Activated CD4-positive, alpha-beta T cell treated with anti-CD3 and anti-CD28 coated beads for 36 hours (primary cell): ENCODE measurements at places on chromosomes 2 and 18.
A peak's percentile ranks its signal among the peaks of the same experiment; 100 is the strongest.

GRCh38 chr18:48592540-48593171, 53.8 kb downstream of the CTIF start:
- H3K4me3 ChIP-seq = no peak overlapping the region
- H3K27me3 ChIP-seq = no peaks in the 10 kb centered on the region
- DNase-seq = no peak

DNA sequence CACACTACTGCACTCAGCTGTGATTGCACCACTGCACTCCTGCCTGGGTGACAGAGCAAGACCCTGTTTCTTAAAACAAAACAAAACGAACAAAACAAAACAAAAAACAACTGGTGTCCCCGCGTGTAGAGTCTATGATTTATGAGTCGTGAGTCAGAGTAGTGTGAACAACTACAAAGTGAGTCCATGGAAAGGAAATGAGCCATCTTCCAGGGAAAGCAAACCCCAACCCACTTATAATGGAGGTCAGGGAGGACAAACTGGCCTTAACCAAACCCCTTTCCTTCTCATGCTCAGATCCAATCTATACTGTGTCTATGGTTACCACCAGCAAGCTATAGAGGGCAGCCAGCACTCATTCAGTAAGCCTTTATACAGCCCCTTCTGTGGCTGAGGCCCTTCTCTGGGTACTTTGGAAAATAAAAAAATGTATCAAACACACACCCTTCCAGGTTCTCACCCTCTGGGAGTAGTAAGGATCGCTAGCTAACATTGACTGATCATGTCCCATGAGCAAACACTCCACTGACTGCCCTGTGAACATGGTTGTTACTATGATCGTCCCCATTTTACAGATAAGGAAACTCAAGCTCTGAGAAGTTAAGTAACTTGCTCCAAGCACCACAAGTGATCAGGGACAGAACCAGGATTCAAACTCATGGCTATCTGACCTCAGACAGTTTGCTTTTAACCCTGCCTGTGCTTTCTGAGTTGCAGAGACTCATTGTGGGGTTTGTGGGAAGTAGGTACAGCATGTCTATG, 24.7 kb upstream of the COLEC12 start:
- no peak overlapping the region for H3K4me3 ChIP-seq
- no peaks in the 10 kb centered on the region for H3K4me1 ChIP-seq
- no peak overlapping the region for H3K27ac ChIP-seq
- no peak for DNase-seq

DNA sequence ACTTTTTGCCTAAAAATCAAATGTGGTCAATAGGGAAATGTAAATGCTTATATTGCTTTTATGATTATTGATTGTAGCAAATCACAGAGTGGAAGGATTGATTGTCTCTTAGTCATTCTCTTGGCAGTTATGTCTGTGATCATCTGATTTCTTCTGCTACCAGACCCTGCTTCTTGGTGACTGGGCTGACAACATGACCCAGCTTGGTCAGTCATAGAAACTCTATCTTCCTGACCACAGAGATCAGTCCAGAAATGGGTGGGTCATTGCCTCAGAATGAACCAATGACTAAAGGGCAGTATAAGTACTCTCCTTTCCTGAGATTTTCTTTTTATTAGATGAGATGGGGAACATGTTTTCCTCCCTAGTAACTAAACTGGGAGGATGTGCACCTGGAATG, 87.6 kb downstream of the MAIP1 start:
- no peak for DNase-seq
- no peak overlapping the region for H3K4me3 ChIP-seq
- no peak overlapping the region for H3K27ac ChIP-seq
- H3K27me3 ChIP-seq = peaks cover 14% of the 10 kb centered on the region

GRCh38 chr2:74690571-74690970, 36.5 kb downstream of the SEMA4F start:
- H3K36me3 ChIP-seq = no peaks in the 10 kb centered on the region
- H3K4me3 ChIP-seq = no peak overlapping the region
- H3K27me3 ChIP-seq = no peaks in the 10 kb centered on the region
- peak; percentile 27 for DNase-seq
- no peaks in the 10 kb centered on the region for H3K4me1 ChIP-seq

DNA sequence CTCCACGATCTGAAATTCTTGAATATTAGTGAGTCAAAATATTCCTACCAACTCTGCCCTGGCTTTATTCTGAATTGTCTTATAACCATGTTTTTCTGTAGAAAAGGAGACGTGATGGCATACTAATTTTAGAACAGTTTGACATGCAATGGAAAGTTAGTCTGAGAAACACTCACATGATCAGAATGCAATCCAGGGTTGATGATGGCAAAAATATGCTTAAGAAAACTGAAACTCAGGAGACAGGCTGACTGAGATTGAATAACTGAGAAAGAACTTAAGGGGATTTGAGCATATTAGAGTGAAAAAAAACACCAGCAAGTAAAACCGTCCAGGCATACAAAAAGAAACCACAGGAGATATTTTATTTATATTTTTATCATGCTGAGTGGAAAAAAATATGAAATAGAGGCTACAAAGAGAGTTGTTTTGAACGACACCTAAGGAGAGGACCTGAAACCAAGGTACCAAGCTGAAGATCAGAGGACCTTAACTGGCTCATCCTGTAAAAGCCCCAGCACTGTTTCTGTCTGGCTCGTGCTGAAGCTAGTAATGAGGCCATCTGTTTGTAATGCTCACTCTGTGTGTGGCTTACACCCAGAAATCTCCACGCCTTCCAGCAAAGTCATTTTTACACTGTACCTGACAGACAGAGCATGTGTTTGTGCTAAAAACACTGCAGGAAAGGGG, 437.2 kb upstream of the PKDCC start:
- H3K36me3 ChIP-seq = no peaks in the 10 kb centered on the region
- H3K27me3 ChIP-seq = peaks cover 9% of the 10 kb centered on the region
- no peaks in the 10 kb centered on the region for H3K4me1 ChIP-seq
- no peak overlapping the region for H3K4me3 ChIP-seq

GRCh38 chr2:169797601-169798000, 1.1 kb upstream of the SSB start:
- peaks cover 19% of the 10 kb centered on the region for H3K4me1 ChIP-seq
- no peak overlapping the region for H3K4me3 ChIP-seq
- H3K27ac ChIP-seq = no peak overlapping the region

DNA sequence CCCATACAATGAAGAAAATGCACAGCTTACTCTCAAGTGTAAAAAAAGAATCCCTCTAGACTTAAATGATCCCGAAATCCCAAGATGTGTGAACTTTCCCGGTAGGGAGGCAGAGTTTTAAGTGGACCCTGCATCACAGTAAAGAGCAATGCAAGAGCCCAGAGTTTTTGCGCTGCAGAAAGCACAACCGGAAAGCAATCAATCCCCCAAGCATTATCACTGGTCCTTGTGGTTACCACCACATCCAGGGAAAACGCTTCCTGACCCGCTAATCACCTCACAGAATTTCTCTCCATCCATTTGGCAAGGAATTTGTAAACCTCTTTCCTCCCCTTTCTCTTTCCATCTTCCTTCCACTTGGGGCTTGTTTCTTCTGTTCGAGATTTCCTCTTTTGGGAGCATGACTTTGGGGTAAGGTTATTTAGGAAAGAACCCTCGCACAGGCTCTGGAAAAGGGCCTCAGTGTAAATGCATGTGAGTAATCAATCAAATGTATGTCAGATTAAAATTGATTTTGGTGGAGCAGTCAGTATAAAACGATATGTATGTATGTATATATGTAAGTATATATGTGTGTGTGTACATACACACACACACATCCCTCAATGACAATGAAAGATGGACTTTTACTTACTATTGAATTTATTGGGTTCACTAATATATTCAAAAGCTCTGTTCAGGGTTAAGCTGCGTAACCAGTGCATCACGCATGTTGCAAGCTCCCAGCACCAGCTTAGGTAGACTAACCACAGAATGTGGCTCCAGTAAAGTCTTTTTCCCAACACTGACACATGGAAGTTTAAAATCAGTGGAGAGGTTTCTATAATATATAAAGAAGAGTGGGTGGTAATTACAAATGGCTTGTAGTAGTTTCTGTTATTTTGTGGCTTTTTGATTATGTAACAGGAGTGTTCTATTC, 1.6 kb downstream of the PLCL1 start:
- no peaks in the 10 kb centered on the region for H3K36me3 ChIP-seq
- peaks cover 2% of the 10 kb centered on the region for H3K27me3 ChIP-seq
- H3K27ac ChIP-seq = peak overlapping the region; percentile 73
- no peak for DNase-seq

- H3K4me1 ChIP-seq = peaks cover 17% of the 10 kb centered on the region
- H3K36me3 ChIP-seq = peaks cover 1% of the 10 kb centered on the region
- H3K27ac ChIP-seq = peak overlapping the region; percentile 77
- no peak for DNase-seq
- H3K27me3 ChIP-seq = no peaks in the 10 kb centered on the region
These were observed 52.0 kb downstream of the SLC4A5 start for GRCh38 chr2:74291218-74291544.

GRCh38 chr2:42844366-42844765, 52.0 kb upstream of the HAAO start:
- no peak overlapping the region for H3K4me3 ChIP-seq
- no peaks in the 10 kb centered on the region for H3K4me1 ChIP-seq
- no peak for DNase-seq

DNA sequence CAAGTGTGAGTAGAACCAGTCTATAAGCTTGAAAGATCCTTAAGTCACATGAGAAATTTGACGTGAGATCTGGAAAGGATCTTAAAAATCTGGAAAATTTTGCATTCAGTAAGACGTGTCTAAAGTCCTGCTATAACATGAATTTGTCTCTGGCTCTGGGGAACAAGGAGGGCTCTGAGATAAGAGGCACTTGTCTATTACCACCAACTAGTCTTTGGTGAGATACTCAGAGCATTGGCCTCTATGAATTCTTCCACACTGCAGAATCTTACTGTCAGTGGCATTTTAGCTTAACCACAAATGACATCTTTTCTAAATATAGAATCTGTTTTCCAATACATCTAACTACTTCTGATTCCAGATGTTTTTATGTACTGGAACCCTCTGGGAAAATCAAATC, 1504.5 kb downstream of the DPP10 start:
- no peak for DNase-seq
- no peaks in the 10 kb centered on the region for H3K4me1 ChIP-seq
- H3K27me3 ChIP-seq = no peaks in the 10 kb centered on the region

GRCh38 chr2:133229974-133230373, 338.3 kb downstream of the NCKAP5 start:
- no peak overlapping the region for H3K4me3 ChIP-seq
- H3K27me3 ChIP-seq = no peaks in the 10 kb centered on the region
- no peak overlapping the region for H3K27ac ChIP-seq

- H3K4me3 ChIP-seq = no peak overlapping the region
- DNase-seq = no peak
- H3K4me1 ChIP-seq = peaks cover 86% of the 10 kb centered on the region
- H3K27me3 ChIP-seq = no peaks in the 10 kb centered on the region
- H3K36me3 ChIP-seq = peaks cover 37% of the 10 kb centered on the region
These were observed 103.0 kb downstream of the UXS1 start for GRCh38 chr2:106090916-106091618.

GRCh38 chr2:101130081-101130480, 21.1 kb downstream of the TBC1D8 start:
- H3K27ac ChIP-seq = no peak overlapping the region
- no peak overlapping the region for H3K4me3 ChIP-seq
- peaks cover 9% of the 10 kb centered on the region for H3K4me1 ChIP-seq
- no peaks in the 10 kb centered on the region for H3K27me3 ChIP-seq

DNA sequence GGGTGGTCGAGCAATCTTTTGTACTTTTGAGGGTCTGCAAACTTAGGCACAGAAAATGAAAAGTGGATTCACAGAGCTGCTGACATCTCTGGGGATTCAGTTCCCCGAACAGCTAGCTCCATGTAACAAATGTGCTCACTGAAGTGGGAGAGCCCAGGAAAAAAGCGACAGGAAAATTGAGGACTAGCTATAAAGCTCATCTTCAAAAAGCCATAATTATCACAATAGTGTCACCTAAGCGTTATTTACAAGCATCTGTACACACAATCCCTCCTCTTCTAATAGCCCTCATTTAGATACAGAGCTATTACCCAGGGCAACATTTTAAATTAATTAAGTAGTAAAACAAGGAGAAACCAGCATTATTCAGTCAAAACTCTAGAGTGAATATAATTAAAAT, 36.1 kb downstream of the RNF152 start:
- H3K4me3 ChIP-seq = no peak overlapping the region
- H3K36me3 ChIP-seq = no peaks in the 10 kb centered on the region
- H3K27me3 ChIP-seq = peaks cover 3% of the 10 kb centered on the region
- DNase-seq = no peak

GRCh38 chr2:105134081-105134480, 96.2 kb downstream of the MRPS9 start:
- no peak for DNase-seq
- no peak overlapping the region for H3K4me3 ChIP-seq

DNA sequence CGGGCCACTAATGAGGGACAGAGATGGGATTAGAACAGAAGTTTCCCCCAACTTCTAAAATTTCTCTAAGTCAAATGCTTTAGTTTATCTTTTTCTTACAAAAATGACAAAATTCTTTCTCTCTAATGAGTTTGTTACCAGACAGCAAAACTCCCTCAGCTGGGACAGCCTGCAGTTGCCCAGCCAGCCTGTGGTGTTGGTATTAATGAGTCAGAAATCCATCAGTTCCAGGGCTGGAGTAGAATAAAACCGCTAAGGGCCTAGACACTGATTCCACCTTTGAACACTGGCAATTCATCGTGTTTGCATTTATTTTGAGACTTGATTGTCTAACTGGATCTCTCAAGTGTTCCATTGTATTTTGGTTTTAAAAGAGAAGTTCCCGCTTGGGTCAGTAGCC, 38.3 kb upstream of the SMAD2 start:
- H3K36me3 ChIP-seq = no peaks in the 10 kb centered on the region
- H3K4me1 ChIP-seq = no peaks in the 10 kb centered on the region
- H3K27me3 ChIP-seq = peaks cover 3% of the 10 kb centered on the region
- H3K27ac ChIP-seq = no peak overlapping the region
- H3K4me3 ChIP-seq = no peak overlapping the region
